Lower lobe of right lung (tissue), 2 donors: ENCODE measurements at places on chromosomes 7 and 10. TPM values are rescaled to one million over a fixed set of nuclear protein-coding genes. Genes with fewer than 3 reads are reported as not detected.

Gene NKX1-2
- total RNA-seq: not detected

Gene HK1
- 85.1 TPM for total RNA-seq

Gene TMEM130
- 2.9 TPM for total RNA-seq

- no peaks in the 10 kb centered on the region for H3K27me3 ChIP-seq
- H3K36me3 ChIP-seq: no peaks in the 10 kb centered on the region
- H3K4me1 ChIP-seq: no peaks in the 10 kb centered on the region
- H3K4me3 ChIP-seq: no peak overlapping the region
- DNase-seq: no peak
Observed at GRCh38 chr10:106816318-106817085, 348.0 kb downstream of the SORCS1 start.

DNA sequence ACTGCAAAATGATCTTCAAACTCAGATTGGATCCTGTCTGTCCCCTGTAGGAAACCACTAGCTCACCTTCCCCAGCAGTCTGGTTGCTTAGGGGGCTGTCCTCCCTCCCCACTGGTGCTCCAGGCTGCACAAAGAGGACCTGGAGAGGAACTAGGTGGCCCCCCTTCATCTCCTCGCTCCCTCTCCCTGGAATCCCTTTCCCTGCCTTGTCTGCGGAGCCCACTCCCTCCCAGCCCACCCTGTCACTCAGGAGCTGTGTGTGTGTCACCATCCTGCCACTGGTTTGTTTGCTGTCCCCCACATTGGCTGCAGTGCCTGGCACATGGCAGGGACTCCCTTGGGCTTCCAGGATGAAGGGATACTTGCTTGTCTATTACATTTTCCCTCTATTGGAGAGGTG, 35.5 kb upstream of the ZMIZ2 start:
- H3K4me3 ChIP-seq: no peak overlapping the region
- DNase-seq: no peak
- peaks cover 20% of the 10 kb centered on the region for H3K36me3 ChIP-seq
- H3K4me1 ChIP-seq: no peaks in the 10 kb centered on the region

- H3K27me3 ChIP-seq: no peaks in the 10 kb centered on the region
- no peak overlapping the region for H3K27ac ChIP-seq
- H3K4me1 ChIP-seq: peaks cover 10% of the 10 kb centered on the region
- no peaks in the 10 kb centered on the region for H3K36me3 ChIP-seq
- no peak overlapping the region for H3K4me3 ChIP-seq
Observed at GRCh38 chr10:4503076-4503475, 322.9 kb upstream of the AKR1E2 start.

- H3K27ac ChIP-seq: peak overlapping the region; percentile 2
- no peaks in the 10 kb centered on the region for H3K27me3 ChIP-seq
- peak overlapping the region; percentile 55 for H3K4me3 ChIP-seq
- H3K36me3 ChIP-seq: no peaks in the 10 kb centered on the region
Observed at GRCh38 chr10:89330537-89331212, 2.9 kb downstream of the IFIT3 start.

DNA sequence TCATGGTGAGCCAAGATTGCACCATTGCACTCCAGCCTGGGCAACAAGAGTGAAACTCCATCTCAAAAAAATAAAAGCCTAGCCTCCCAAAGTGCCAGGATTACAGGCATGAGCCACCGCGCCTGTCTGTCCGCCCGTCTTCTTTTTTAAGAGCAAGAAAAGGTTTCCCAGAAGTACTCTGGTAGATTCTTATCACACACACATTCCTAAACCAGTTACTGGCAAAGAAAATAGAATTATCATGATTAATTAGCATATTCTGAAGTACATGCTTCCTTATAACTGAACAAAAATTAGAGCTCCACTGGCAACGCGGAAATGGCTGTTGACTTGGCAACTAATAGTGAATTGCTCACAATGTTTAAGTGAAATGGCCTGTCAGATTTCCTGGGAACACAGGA, 87.0 kb downstream of the ADK start:
- H3K4me1 ChIP-seq: peaks cover 13% of the 10 kb centered on the region
- H3K4me3 ChIP-seq: peak overlapping the region; percentile 12
- peaks cover 4% of the 10 kb centered on the region for H3K36me3 ChIP-seq
- peak overlapping the region; percentile 74 for H3K27ac ChIP-seq

DNA sequence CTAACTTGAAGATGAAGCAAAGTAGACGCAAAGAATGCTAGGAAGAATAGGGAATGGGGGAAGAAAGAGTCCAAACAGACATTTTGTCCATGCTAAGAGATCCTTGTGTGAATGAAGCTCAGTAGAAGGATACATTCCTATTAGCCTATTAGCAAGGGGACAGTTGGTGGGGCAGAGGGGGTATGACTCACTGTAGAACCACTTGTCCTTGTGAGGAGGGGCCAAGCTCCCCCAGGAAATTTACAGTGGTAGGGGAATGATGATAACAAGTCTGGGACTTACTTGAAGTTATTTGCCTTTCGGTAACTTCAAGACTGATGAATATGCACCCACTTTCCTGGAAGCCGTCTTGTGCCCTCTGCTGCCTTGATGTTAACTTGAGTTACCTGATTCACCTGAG, 17.2 kb upstream of the SYPL1 start:
- H3K4me1 ChIP-seq: peaks cover 9% of the 10 kb centered on the region
- no peak overlapping the region for H3K4me3 ChIP-seq
- no peak overlapping the region for H3K27ac ChIP-seq
- no peak for DNase-seq
